ENCODE measurements at places on chromosomes 2 and 18. TPM values are rescaled to one million over a fixed set of nuclear protein-coding genes. Genes with fewer than 3 reads are reported as not detected.

RGPD4 gene
- 0.12 TPM for total RNA-seq

FABP1 gene
- total RNA-seq: not detected

MROH2A gene
- not detected for total RNA-seq

KCNS3 gene
- 5.5 TPM for total RNA-seq

PID1 gene
- total RNA-seq: 5.3 TPM

MAB21L4 gene
- not detected for total RNA-seq

IL18RAP gene
- not detected for total RNA-seq

GDF7 gene
- total RNA-seq: not detected

TIA1 gene
- total RNA-seq: 403 TPM

Measured in glutamatergic neuron (in vitro differentiated cells).